ENCODE measurements at places on chromosomes 7 and 10.

DNA sequence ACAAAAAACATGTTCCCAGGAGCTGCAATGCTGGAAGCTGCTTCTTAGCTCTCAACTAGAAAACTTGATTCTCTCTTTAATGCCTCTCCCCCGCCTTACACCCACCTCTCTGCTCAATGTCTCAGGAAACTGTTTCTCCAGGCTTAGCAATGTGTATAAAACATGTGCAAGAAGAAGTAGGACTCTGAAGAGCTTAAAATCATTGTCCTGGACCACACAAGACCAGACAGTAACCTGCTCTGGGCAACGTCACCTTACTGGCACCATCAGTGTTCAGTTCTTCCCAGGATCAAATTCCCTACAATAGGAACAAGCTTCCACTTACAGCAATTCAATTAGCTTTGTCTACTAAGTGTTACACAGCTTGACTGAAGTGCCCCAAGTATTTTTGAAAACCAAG lies 104.9 kb downstream of the RAPGEF5 start:
- no peak for DNase-seq

- DNase-seq = no peak
Measured at GRCh38 chr7:135430626-135431025, 79.3 kb downstream of the CNOT4 start.

- DNase-seq = no peak
Measured at GRCh38 chr7:56127241-56127975, 11.2 kb upstream of the NUPR2 start.

- no peak for DNase-seq
Measured at GRCh38 chr10:130028465-130028819, 64.4 kb upstream of the EBF3 start.

DNA sequence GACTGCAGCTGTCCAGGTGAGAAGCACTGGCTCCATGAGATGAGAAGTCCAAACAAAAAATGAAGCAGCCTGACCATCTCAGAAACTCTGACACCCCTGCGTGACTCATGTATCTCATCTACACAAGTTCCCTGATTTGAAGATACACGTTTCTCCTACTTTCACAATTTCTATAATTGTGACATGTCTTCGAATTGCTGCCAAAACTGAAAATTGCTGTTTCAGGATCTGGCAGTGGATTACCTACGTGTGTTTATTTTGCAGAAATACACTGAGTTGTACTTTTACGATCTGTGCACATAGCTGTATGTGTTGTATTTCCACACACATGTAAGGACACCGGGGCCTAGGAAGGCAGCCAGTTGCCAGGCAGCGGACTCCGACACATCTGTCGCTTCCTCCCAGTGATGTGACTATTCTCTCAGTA lies 53.2 kb downstream of the LARP4B start:
- no peak for DNase-seq

GRCh38 chr7:154937837-154938236 lies 65.1 kb downstream of the PAXIP1 start:
- DNase-seq = no peak

DNA sequence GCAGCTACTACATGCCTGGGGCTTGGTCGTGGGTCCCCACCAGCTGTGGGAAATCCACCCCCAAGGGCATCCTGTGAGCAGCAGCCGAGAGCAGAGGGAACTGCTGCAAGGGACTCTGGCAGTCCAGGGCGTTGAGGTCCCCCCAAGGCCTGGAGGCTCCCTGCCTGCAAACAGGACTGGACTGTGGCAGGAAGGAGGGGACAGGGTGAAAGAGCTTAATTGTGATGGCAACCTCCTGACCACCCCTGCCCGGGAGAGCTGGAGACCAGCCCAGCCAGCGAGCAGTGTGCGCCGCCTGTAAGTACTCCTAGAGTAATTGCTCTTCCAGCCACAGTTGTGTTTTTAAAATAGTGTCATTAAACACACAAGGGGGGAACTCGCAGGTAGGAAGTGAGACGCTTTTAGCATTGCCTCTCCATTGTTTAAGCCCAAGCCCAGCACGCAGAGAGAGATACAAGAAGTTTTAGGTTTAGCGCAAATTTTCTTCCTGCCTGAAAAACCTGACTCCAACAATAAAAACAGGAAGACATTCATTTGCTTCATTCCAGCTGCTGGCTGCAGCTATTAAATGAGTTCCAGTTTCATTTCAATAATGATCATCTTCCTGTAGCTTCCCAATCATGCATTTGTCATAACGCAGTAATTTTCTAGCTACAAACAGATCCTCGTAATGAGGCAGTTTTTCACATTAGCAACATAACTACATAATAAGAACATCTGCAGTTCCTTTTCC lies 111.1 kb downstream of the EBF3 start:
- DNase-seq = no peak
